ENCODE measurements at places on chromosomes 4 and X.
A peak's percentile ranks its signal among the peaks of the same experiment; 100 is the strongest.

DNA sequence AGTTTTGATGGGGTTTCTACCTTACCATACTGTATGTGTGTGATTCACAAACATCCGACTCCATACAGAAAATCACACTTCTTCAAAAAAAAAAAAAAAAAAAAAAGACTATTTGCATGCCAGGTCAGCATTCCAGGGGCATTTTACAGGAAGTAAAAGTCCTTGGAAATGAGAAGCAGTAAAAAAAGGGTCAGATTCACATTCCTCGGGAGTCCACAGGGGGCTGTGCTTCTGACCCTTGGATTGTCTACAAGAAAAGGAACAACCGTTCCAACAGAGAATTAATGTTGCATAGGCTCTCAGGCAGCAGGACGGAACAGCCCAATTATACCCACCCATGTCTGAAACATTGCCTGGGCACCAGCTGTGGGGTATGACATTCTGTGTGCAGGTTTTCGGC lies 290.3 kb downstream of the LDB2 start:
- DNase-seq = no peak

DNA sequence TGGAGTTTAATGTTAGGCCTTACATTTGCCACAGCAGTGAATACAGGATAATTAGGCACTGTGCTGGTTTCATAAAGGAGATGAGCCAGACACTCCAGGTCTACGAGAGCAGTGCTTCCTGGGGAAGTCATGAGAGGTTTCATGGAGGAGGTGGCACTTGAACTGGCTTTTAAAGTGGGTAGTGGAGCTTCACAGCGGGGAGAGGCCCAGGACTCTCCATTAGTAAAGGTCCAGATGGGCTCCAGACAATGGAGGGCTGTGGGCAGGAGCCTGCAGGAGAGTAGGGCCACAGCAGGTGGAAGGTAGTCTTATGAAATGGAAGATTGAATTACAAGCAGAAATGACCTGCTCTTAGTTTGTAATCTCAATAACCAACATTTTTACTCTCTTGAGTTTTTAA lies 29.0 kb downstream of the CLDN22 start:
- no peak for DNase-seq

DNA sequence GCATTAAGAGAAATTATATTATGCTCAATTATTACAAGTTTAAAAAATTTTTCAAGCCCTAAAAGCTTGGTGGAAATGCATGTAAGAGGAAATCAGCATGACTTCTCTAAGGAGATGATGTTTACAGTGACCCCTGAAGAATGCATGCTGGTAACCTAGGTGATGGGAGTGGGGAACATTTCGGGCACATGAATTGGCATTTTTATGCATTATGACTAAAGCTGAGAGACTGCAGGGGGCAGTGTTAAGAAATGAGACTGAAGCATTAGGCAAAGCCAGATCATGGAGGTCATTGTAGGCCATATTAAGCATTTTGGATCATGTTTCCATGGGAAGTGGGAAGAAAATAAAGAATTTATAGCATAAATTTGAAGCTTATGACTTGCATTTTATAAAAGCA lies 421.3 kb downstream of the FAT4 start:
- DNase-seq = no peak

GRCh38 chr4:108560616-108561015 lies 59.8 kb upstream of the RPL34 start:
- no peak for DNase-seq

GRCh38 chr4:176654565-176655216 lies 138.0 kb downstream of the VEGFC start:
- no peak for DNase-seq

GRCh38 chrX:12971282-12972003 lies 3.5 kb upstream of the TMSB4X start:
- DNase-seq = peak; percentile 72

DNA sequence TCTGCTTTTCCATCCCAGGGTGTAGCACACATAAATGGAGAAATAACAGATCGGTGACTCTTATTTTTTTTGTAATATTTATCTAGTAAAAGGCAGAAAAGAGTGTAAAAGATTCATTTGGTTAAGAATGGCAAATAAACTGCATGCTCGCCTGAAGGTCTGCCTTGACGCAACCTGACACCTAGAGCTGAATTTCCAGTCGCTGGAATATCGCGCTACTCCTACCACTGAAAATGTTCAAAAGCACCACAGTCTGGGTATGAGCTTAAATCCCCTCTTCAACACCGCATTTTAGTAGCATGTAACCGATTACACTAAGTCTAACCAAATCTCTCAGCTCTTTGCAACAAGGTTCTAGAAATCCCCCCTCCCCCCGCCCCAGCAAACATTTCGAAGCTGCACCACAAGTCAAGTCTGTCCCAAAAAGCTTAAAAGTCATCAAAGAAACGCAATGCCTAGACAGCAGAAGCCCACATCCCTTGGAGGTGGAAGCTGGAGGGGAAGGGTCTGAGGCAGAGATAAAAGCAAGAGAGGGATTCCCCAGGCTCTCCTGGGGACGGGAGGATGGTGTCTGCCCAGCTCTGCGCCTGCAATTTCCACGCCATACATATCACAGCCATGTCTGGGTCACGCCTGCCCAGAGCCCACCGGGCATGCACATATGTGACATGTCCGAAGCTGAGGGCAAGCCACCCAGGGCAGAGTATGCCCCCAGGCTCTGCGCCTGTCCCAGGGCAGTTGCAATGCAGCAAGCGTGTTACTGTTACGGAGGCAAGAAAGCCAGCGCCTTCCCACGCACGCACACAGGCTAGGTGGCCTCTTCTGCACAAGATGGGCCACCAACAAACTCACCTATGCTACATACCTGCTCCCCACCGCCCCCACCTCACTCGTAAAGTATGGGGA lies 1.4 kb downstream of the FGF13 start:
- no peak for DNase-seq

DNA sequence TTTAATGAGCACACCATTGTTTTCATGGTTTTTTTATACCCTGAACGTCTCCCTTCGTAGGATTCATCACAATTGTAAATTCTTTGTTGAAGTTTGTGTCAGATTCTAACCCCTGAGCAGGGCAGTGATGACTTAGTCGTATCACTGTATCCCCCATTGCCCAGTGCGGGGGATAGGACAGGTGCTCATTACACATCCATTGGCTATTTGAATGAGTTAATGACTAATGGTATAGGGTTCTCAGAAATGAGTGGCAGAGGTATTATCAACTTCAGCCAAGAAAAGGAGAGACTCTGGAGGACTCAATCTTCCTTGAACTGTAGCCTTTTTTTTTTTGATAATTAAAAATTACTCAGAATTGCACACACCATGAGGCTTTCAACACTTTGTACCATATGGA lies 64.6 kb downstream of the SYNPO2 start:
- DNase-seq = no peak

GRCh38 chr4:3037957-3038461 lies 36.3 kb downstream of the HTT-AS start:
- DNase-seq = no peak

DNA sequence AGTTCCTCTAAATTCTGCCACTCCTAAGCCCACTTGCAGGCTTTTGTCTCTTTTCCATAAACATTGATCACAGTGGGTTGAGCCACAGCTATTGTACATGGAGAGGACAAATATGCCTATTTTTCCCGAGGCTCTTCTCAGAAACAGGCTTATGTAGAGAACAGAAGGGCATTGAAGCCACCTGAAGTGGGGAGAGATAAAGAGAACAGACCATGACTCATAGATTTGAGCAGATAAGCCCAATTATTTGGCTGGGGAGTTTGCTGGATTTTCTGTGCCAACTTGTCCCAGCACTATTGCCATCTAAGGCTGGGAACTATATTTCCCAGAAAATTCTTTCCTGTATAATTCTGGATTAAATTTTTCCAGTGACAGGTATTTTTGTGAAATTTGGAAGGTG lies 446.1 kb upstream of the RPS6KA3 start:
- no peak for DNase-seq

GRCh38 chr4:89781321-89781720 lies 55.6 kb downstream of the SNCA start:
- no peak for DNase-seq

DNA sequence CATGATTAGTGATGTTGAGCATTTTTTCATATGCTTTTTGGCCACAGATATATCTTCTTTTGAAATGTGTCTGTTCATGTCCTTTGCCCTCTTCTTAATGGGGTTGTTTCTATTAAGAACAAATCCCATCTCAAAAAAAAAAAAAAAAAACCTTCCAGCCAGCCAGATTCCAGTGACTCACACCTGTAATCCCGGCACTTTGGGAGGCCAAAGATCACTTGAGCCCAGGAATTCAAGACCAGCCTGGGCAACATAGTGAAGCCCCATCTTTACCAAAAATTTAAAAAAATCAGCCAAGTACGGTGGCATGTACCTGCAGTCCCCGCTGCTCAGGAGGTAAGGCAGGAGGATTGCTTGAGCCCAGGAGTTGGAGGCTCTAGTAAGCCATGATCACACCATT lies 5.1 kb downstream of the RAB33B start:
- DNase-seq = no peak

GRCh38 chr4:139331185-139331584 lies 28.9 kb upstream of the NDUFC1 start:
- no peak for DNase-seq

DNA sequence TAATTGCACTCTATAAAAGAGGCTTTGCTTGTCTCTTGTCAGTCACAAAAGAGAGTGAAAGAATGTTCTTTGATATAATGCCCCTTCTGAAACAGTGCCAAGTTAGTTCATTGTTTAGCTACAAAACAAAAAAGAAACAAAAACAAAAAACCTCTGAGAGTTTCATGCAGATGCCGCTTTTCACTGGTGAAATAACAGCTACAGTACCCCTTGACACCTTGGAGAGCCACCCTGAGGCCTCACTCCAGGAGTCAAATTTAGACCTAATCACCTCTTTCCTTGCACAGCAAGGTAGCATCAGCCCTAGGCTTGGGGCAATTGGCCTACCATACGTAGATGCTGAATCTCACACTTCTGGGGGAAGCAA lies 185.2 kb downstream of the UNC5C start:
- no peak for DNase-seq

DNA sequence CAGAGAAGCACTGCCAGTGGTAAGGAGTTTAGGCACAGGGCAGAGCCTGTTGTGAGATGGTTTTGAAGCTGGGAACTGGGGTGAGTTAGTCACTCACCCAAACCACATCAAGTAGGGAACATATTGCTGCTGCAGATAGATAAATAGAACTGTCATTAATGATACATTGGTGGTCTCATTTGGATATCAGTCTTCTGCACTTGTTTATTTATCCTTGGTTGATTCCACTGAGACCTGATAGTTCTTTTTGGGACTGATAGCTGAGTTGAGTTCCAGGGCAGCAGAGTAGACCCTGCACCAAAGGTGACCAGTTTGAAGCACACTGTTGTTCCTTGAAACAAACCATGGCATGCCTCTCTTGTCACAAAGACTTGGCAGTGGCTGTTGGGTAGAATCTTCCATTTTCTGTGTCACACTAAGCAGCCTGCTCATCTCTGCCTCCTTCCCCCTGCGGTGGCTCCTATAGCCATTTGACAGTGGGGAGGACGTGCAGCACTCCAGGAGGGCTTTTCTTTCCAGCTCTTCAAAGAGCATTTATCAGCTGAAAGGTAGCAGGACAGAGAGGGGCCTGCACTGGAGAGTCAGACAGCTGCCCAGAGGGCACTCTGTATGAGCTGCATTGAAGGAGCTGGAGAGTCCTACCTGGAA lies 59.7 kb upstream of the TMEM164 start:
- DNase-seq = no peak

DNA sequence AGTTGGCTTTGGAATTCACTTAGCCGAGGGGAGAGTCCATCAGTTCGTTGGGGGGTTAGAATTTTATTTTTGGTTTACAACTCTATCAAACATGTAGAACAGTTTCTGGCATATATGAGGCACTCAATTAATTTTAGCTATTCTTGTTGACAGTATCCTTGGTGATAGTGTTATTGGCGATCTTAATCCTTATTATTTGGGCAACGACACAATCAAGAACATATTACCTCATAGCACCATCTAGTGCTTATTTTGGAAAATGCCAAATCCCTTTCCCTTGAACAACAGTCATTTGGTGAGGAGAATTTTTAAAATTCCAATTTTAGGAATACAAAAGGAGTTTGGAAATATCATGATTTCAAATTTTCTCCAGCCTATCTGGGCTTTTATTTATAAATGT lies 17.9 kb upstream of the PGRMC1 start:
- DNase-seq = no peak

- DNase-seq = no peak
Observed at GRCh38 chr4:13159041-13159620, 325.0 kb downstream of the RAB28 start.

All from suprapubic skin (tissue), 4 donors.